ENCODE measurements at places on chromosomes 13 and 19.

DNA sequence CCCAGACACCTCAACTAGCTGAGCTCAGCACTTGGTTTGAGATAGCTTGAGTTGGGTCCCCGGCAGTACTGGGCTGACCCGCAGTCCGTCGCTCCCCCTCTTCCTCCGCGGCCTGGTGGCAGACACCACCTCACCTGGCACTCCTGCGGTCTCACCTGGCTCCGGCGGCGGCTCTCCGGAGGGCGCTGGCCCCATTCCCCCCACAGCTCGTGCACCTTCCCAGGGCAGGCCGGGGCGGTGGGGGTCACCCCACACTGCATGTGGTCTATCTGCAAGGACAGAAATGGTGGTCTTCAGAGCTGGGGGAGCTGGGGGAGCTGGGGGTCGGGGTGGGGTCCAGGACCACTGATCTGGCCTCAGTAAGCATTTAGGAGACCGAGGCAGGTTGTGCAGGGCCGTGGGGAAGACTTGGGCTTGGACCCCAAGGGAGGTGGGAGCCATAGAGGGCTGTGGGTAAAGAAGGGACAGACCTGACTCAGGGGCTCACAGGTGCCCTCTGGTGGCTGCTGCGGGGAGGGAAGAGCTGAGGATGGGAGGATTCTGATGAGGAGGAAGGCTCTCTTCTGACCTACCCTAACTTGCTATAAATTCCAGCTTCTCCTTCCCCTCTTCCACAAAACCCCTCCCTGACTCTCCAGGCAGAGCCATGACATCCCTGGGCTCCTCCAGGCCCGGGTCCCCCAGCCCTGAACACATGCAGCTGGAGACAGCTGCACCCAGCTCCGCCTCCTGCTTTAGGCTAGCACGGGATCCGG, 6.7 kb upstream of the PLIN4 start:
- DNase-seq = peak; percentile 27

DNA sequence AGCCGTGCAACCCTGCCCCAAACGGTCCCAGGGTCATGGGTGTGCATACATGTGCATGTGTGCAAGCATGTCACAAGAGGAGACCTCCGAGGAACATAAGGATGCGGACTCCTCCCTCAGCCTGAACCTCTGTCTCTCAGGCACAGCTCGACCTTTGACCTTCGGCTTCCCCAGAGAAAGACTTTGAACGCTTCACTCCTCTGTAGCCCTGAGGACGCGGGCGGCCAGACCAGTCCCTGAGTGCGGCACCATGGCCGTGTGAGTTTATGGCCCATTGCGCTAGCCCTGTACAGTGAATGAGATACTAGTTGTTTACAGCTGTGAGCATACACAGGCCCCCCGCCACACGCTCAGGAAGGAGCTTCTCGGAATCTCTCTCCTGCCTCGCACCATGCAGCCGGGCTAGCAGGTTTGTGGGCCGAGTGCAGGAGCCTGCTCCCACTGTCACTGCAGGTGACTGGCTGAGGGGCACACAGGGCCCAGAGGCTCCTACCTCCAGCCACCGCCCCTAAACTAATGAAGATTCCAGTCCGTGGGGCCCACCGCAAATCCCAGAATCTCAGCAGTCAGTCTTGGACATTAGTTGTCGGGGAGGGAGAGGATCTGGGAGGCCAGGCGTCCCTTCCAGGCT, 10.8 kb downstream of the RASA3 start:
- DNase-seq = no peak

DNA sequence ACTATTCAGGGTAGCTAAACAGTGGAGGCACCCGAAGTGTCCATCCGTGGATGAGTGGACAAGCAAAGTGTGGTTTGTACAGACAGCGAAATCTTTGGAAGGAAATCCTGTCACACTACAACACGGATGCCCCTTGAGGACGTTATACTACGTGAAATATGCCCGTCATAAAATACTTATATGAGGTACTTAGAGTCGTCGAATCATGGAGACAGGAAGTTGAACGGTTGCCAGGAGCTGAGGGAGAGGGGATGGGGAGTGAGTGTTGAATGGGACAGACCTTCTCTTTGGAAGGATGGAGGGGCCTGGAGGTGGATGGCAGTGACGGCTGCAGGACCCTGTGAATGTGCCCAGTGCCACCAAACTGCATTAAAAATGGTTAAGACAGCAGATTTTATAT, 11.6 kb downstream of the ATP4B start:
- DNase-seq = no peak

- no peak for DNase-seq
These were observed 222.8 kb downstream of the NDFIP2 start for GRCh38 chr13:79703772-79704171.

GRCh38 chr13:82878536-82878935, 1003.7 kb downstream of the SLITRK1 start:
- DNase-seq = peak; percentile 1

Measured in iris pigment epithelial cell (primary cell).